ENCODE measurements at places on chromosomes 6 and 20.

DNA sequence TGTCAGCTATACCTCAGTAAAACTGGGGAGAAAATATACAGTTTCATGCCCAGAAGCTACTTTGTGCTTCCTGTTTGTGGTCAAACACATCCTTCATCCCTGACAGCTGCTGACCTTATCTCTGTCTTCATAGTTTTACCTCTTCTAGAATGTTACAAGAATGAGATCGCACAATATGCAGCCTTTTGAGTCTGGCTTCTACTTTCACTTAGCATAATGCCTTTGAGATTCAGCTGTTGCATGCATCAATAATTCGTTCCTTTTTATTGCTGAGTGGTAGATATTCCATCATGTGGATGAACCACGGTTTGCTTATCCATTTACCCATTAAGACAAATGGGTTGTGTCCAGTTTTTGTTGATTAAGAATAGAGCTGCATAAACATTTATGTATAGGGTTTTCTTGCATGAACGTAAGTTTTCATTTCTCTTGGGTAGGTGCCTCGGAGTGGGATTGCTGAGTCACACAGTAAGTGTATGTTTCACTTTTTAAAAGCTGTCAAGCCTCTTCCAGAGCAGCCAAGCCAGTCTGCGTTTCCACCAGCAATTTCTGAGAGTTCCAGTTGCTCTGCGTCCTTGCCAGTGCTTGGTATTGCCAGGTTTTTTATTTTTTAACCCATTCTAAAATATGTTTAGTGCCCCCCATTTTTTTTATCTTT, 86.6 kb upstream of the PAX1 start:
- no peak for DNase-seq

DNA sequence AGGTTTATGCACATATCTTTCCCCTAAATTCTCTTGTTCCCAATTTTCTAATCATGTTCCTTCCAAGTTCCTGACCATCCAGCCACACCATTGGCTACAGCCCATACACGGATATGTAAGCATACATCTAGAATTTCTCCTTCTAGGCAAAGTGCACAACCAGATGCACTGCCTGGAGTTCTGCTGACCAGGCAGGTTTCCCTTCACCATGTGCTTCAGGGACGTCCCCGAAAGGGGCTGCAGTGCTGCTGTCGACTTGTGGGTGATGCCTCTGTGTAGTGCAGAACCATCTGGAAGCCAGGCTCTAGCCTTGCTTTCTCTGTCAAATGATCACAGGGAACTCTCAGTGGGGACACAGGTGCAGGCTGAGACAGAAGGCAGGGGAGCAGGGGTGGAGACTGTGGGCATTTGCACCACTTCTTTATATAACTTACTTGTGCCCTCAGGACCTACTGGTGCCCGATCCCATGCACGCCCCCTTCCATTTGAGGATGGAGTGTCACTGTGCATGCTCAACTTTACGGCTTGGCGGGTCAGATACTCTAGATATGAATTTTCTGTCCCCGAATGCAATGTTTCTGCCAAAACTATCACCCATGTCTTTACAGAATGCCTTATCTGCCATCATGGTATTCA, 37.5 kb upstream of the SMOC2 start:
- no peak for DNase-seq

- no peak for DNase-seq
Observed at GRCh38 chr6:15824811-15825210, 162.0 kb upstream of the DTNBP1 start.

DNA sequence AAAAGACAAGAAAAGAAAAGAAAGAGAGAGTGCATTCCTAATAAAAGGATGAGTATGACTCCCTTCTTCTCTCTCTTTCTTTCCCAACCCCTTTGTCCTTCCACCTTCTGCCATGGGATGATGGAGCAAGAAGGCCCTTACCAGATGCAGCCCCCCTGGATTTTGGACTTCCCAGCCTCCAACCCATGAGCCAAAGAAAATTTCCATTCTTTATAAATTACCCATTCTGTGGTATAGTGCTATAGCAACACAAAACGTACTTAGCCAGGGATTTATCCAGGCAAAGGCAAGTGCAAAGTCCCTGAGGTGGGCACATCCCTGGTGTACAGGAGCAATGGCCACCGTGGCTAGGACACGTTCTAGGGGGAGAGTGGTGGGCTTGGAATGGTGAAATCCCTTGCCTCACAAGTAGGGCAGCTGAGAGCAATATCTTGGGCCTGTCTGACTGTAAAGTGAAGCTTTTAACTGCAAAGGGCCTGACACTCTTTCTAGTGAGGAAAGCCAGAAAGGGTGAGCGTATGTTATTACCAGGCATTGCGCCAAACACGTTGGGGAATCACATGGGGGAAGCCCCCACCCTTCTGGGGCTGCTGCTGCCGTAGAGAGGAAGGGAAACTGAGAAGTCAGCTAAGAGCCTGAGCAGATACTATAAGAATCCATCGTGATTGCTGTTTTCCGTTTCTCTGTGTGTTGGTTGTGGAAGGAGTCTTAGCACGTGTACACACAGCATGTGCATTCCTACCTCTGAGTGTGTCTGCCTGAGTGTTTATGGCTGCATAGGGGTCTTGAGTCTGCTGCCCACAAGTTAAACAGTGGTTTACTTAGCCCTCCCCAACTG, 50.7 kb upstream of the SIRPA start:
- no peak for DNase-seq

- no peak for DNase-seq
Observed at GRCh38 chr6:72288592-72288991, 333.3 kb upstream of the KCNQ5 start.

GRCh38 chr6:153131037-153131981, at the start of gene RGS17:
TSS of gene RGS17 (minus strand) at chr6:153131282. CDS start at chr6:153044018, 87,264 bp downstream.
- no peak for DNase-seq

GRCh38 chr20:454951-455350, 7.4 kb downstream of the TBC1D20 start:
- DNase-seq, result no peak

DNA sequence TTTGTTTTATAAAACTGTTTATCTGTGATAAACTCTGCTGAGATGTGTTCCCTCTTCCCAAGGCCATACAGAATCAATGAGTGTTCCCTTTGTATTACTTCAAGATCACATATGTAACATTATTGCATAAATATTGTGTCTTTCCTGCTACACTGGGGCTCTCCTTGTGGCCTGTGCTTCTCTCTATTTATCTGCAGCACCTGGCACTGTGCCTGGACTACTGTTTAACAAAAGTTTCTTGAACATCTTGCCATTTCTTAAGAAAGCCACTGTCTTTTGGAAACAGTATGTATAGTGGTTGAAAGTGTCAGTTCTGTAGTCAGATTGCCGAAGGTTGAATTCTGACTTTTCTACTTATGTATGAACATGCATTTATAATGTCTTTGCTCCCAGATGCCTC, 169.0 kb upstream of the SCGN start:
- no peak for DNase-seq

Data from cerebellar nuclear complex (tissue), 1 donor.